ENCODE measurements at places on chromosomes 13 and 19.
A peak's percentile ranks its signal among the peaks of the same experiment; 100 is the strongest.

DNA sequence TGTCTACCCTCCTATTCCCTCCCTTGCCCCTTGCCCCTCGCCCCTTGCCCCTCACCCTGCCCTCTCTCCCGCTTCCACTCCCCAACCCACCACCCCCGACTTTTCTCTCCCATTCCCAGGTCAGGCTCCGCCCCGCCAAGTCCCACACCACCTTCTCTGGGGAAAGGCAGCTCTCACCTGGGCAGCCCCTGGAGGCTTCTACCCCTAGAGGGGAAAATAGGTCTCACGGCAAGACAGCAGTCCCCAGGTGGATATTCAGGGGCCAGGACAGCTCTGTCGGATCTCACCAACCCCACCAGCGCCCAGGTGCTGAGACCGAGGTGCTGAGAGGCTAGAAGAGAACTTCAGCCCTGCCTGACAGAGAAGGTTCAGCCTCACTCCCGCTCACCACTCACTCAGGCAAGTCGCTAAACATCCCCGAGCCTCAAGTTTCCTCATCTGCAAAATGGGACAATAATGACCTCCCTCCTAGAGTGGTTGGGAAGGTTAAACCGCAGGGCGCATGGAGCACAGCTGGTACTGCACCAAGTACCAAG lies 1.4 kb upstream of the ERFL start:
- DNase-seq: no peak

DNA sequence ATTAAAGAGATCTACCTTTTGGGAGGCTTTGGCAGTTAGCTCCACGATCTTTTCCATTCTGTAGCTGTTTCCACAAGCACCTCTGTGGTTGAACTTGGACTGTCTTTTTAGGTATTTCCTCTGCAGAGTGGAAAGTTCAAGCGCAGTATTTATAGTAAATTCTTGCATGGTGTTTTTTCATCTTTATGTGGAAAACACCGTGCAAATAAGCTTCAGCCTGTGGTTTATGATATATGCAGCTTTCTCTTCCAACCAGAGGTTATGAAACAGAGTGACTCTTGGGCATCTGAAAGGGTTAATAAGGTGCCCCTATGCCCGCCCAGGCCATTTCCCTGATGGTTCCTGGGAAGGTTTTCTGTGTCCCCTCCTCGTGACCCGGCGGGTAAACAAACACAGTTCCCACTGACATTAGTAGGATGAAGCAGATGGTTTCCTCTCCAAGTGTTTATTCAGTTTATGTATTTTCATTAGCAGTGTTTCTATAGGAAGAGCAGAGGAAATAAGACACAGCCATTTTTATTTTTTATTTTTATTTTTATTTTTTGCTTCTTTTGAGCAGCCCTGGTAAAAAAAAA lies 39.7 kb upstream of the RNF113B start:
- DNase-seq: no peak

- no peak for DNase-seq
These were observed 23.2 kb upstream of the EEF1AKMT1 start for GRCh38 chr13:20796791-20797508.

GRCh38 chr19:16527971-16528521 lies 14.2 kb downstream of the CHERP start:
- peak; percentile 16 for DNase-seq

GRCh38 chr19:39144290-39145071 lies 18.9 kb downstream of the PAK4 start:
- no peak for DNase-seq

- DNase-seq: no peak
These were observed 96.9 kb downstream of the COL4A1 start for GRCh38 chr13:110209950-110210603.

- DNase-seq: no peak
These were observed 165.2 kb downstream of the URI1 start for GRCh38 chr19:30107251-30107650.

DNA sequence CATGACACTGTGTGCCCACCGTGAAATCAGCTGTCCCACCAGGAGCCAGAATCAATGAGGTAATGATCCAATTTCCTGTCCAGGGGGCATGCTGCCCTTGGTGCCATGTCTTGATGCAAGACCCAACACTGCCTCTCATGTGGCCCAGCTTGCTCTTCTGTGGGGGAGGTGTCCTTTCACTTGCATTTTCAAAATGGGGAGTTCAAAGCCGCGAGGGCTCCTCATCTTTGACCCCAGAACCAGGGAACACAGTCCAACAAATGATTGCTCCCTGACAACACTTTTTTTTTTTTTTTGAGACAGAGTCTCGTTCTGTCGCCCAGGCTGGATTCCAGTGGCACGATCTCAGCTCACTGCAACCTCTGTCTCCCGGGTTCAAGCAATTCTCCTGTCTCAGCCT lies 64.1 kb downstream of the FGF9 start:
- DNase-seq: no peak

DNA sequence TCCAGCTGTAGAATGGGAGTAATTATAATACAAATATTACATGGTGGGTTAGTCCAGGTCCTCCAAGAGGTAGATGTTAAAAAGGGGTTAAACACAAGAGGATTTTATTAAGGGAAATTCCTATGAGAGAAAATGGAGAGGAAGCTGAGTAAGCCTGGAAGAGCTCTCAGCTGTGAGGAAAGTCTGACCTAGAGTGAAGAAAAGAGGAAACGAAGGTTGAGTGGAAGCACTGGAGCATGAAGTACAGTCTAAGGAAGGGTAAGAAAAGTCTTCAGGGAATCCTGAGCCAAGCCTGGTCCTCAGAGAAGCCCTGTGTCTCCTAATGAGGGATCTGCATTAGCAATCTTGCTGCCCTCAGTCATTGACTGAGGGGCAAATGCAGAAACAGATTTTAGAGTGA lies 506.2 kb downstream of the GPC5 start:
- no peak for DNase-seq

DNA sequence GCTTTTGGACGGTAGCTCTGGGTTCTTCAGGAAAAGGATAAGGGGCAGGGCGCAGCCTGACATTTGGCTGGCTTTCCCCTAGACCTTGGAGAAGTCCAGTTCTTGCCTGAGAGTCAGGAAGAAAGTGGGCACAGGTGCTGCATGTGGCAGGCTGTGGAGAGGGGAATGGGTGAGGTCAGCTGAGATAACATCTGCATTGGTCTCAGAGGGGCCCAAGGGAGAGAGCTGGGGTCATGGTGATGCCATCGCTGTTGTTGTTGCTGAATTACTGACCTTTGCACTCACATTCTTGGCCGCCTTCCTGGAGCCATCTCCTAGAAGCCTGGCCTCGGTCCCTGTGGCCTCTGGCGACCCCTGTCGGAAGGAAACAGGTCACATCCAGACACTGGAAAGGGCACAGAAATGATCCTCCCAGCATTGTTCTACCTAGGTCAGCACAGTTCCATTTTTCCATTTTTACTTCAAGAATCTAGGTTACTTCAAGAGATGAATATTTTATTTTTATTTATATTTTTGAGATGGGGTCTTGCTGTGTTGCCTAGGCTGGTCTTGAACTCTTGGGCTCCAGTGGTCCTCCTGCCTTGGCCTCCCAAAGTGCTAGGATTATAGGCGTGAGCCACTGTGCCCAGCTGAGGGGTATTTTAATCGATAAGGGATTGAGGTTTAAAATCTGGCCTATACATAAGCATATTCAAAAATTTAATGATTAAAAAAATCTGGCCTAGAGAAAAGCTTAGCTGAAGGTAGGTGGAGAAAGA lies 6.5 kb upstream of the LIPE start:
- no peak for DNase-seq

- DNase-seq: peak; percentile 8
These were observed at the start of gene TTYH1 for GRCh38 chr19:54415208-54415900. TSS of gene TTYH1 (plus strand) at chr19:54415464. CDS start at chr19:54415553, 89 bp downstream.

DNA sequence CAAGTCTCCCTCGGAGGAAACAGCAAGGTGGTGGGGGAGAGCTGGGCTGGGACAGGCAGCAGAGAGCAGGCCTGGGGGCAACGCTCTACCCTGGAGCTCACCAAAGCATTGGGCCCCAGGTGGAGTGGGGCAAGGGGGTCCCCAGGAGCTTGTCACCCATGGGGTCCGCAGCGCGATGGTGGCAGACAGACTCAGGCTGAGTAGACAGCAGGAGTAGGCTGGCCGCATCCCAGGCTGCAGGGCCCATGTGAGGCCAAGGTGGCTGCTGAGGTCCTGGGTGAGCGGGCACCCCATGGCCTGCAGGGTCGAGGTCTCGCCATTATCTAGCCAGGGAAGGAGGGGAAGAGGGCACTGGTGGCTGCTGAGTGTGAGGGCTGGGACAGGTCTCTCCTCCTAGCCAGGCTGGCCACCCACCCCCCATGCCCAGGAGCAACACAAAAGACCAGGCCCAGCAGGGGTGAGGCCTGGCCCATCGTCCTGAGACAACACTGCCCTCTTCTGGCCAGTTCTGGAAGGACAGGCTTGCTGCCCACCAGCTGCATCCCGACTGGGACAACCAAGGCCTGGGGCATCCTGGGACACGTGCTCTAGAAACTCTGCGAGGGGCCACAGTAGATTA lies 33.1 kb downstream of the CEBPG start:
- peak; percentile 42 for DNase-seq

DNA sequence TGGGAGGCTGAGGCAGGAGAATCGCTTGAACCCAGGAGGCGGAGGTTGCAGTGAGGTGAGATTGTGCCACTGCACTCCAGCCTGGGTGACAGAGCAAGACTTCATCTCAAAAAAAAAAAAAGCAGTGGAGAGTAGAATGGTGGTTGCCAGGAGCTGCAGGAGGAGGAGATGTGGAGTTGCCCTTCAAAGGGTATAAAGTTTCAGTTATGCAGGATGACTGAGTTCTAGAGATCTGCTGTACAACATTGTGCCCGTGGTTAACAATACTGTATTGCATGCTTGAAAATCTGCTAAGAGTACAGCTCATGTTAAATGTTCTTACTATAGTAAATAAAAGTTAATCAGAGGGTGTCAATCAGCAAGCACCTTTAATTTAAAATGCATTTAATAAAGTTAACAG lies 28.4 kb upstream of the LATS2 start:
- DNase-seq: no peak

DNA sequence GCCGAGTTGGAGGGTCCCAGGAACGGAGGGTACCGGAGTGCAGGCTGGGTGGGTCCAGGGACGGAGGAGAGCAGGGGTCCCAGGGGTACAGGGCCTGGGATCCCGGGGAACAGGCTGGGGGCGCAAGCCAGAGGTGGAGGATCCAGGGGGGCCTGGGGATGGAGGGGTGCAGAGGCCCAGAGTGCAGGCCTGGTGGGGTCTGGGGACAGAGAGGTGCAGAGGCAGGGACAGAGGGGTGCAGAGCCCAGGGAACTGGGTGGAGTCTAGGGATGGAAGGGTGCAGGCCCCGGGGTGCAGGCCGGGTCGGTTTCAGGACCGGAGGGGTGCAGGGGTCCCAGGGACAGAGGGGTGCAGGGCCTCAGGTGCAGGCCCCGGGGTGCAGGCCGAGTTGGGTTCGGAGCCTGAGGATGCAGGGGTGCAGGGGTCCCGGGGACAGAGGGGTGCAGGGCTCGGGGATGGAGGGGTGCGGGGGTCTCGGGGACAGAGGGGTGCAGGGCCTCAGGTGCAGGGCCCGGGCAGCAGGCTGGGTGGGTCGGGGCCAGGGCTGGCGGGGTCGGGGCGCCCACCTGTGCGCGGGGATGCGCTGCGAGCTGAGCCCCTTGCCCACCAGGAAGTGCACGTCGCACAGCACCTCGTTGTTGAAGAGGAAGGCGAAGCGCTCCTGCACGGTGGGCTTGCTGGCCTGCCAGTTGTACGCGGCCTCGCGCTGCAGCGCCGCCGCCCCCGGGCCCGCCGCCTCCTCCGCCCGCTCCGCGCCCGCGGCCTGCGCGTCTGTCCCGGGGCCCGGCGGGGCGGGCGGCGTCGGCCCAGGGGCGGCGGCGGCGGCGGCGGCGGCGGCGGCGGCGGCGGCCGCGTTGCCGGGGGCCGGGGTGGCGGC lies 545 bp downstream of the BTBD2 start:
- DNase-seq: no peak

GRCh38 chr13:39407786-39408185 lies 195.2 kb downstream of the LHFPL6 start:
- no peak for DNase-seq

- no peak for DNase-seq
These were observed 39.4 kb downstream of the VAV1 start for GRCh38 chr19:6811906-6812305.

DNA sequence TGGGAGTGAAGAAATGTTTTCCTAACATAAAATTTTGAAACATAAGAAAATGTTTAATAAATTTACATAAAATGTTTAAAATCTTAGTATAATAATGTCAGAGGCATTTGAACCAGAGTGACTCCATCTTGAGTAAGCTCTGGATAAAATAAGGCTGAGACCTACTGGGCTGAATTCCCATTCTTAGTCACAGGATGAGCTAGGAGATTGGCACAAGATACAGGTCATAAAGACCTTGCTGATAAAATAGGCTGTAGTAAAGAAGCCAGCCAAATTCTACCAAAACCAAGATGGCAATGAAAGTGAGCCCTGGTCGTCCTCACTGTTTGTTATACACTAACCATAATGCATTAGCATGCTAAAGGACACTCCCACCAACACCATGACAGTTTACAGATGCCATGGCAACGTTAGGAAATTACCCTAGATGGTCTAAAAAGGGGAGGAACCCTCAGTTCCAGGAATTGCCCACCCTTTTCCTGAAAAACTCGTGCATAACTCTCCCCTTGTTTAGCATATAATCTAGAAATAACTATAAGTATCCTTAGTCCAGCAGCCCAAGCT lies 1184.0 kb downstream of the UQCRFS1 start:
- no peak for DNase-seq

DNA sequence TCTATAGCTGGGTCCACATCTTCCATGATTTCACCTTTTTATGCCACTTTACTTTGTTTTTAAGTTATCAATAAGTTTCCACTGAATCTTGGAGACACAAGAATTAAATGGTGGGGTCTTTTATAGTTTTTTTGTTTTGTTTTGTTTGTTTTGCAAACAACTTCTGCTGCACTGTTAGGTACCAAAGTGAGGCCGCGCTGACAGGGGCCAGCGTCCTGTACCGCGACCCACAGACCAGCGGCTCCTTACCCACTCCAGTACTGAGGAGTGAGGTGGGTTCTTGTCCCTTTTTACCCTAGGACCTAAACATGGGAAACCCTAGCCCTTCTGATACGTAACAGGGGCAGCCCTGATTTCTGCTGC lies 75.8 kb upstream of the MCF2L start:
- no peak for DNase-seq

DNA sequence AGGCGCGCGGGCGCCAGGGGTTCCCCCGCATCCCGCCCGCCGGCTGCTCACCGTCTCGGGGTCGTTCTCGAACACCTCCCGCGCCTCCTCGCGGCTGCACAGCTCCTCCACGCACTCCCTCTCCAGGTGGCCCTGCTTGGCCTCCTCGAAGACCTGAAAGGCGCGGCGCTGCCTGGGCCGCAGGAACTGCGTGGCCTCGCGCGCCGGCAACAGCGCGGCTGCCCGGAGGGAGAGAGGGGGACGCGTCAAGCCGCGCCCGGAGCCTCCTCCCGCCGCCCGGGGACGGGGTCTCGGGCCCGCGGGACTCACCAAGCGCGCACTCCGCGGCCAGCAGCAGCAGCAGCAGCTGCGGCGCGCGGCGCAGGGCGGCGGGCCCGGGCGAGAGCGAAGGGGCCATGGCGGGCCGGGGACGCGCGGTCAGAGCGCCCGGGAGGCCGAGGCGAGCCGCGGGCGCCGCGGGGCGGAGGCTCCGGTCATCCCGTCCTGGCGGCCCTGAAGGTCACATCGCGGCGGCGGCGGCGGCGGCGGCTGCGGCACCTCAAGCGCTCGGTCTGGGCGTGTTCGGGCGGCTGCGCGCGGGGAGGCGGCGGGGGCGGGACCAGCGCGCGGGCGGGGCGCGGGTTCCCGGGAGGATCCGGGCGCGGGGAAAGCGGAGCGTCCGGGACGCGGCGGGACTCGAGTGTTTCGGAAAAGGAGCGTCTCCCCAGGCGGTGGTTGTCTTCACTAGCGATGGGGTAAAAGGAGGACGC lies at the start of gene GAS6:
GAS6 (minus strand) TSS at position 553 of the 749 bp plus-strand sequence; CDS start at position 397, 156 bp downstream.
- no peak for DNase-seq
